ENCODE measurements at places on chromosomes 3 and 15. TPM values are rescaled to one million over a fixed set of nuclear protein-coding genes. Genes with fewer than 3 reads are reported as not detected.

ATRIP gene
- total RNA-seq = 11.3 TPM

PPM1L gene
- total RNA-seq = 1.8 TPM

PEX5L gene
- total RNA-seq = not detected

COPG1 gene
- 274 TPM for total RNA-seq

CACNA1D gene
- total RNA-seq = not detected

EPHB3 gene
- total RNA-seq = not detected

ZNF660 gene
- total RNA-seq = 2.4 TPM

C3orf49 gene
- not detected for total RNA-seq

PIK3R4 gene
- total RNA-seq = 37.7 TPM

RETNLB gene
- not detected for total RNA-seq

ASB14 gene
- total RNA-seq = not detected

GATM gene
- total RNA-seq = 0.46 TPM

PLEKHO2 gene
- 27.4 TPM for total RNA-seq

SLC12A8 gene
- 0.20 TPM for total RNA-seq

GRAMD2A gene
- 0.14 TPM for total RNA-seq

RTP3 gene
- total RNA-seq = 0.07 TPM

PARP15 gene
- 0.07 TPM for total RNA-seq

PTX3 gene
- total RNA-seq = 1,084 TPM

EBLN2 gene
- total RNA-seq = 6.7 TPM

WWTR1 gene
- total RNA-seq = 117 TPM

PLA2G4D gene
- total RNA-seq = not detected

NLGN1 gene
- total RNA-seq = 49.3 TPM

SH3GL3 gene
- total RNA-seq = 0.07 TPM
